GM23338 (cell line): ENCODE measurements at places on chromosomes 2 and 18. TPM values are rescaled to one million over a fixed set of nuclear protein-coding genes. Genes with fewer than 3 reads are reported as not detected.

The ACMSD gene
- 0.11 and 0.24 TPM in 2 replicates for polyA plus RNA-seq

The IL36RN gene
- not detected in 2 replicates for polyA plus RNA-seq

The STAM2 gene
- polyA plus RNA-seq, result 3.8 and 4.6 TPM in 2 replicates

The RAB31 gene
- polyA plus RNA-seq, result 34.0 and 46.1 TPM in 2 replicates

The ZNF512 gene
- polyA plus RNA-seq, result 21.8 and 26.0 TPM in 2 replicates

The MTCL1 gene
- polyA plus RNA-seq, result 11.3 and 14.4 TPM in 2 replicates
